ENCODE measurements at places on chromosomes 2 and 18.
A peak's percentile ranks its signal among the peaks of the same experiment; 100 is the strongest.

DNA sequence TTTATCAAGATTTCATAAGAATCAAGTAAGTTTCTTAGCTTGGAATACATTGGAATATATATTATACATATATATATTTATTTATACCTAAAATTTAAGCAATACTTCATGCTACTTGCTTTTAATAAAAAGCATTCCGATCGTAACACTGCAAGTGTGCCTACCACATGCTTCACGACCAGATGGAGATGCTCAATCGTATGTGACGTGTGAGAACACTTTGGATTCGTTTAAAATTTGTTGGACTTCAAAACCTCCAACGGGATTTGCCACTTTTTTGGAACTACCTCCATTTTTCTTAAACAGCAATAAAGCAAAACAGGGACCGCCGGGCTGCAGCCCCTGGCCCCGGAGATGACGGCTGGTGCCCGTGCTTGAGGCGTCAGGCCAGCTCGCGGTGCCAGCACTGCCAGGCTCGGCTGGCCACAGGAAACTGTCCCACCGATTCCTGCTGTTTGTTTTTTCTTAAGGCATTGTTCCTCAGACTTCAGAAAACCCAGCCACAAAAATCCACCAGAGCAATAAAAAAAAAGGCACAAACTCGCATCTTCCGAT lies 204.1 kb downstream of the TWIST2 start:
- DNase-seq: no peak

- DNase-seq: peak; percentile 18
These were observed 50.4 kb downstream of the ZC3H8 start for GRCh38 chr2:112204411-112204810.

DNA sequence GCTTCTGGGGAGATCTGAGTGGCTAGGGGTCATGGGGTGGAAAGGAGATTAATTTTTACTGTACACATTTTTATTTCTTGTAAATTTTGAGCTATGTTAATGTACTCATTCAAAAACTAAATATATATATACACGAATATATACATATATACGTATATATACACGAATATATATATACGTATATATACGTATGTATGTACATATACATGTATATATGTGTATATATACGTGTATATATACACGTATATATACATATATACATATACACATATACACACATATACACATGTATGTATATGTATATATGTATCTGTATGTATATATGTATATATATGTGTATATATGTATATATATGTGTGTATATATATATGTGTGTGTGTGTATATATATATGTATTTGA lies 3.0 kb upstream of the FHL2 start:
- no peak for DNase-seq

GRCh38 chr18:26453386-26453901 lies 94.9 kb downstream of the KCTD1 start:
- DNase-seq: no peak

GRCh38 chr18:75290737-75291358 lies 80.3 kb downstream of the TSHZ1 start:
- DNase-seq: no peak

DNA sequence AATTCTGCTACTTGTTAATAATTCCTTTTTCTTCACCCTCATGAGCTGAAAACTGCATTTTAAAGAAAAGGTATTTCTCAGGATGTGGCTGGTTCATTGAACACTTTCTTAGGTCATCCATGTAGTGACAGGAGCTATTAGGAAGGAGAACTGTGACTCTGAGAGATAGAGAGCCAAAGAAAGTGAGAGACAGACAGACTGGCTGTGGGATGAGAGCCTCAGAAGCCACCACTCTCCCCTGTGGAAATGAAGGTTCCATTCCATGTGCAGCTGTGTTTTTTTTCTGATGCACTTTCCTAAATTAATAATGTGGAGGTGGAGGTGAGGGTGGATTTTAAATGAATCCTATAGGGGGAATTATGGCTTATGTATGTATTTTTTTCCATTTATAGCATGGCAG lies 113.3 kb downstream of the FAM210A start:
- DNase-seq: no peak

- no peak for DNase-seq
These were observed 352.0 kb downstream of the THSD7B start for GRCh38 chr2:137117385-137117784.

- DNase-seq: no peak
These were observed 26.0 kb downstream of the MAP3K20 start for GRCh38 chr2:173101687-173102086.

GRCh38 chr2:113905886-113906285 lies 16.0 kb downstream of the ACTR3 start:
- DNase-seq: no peak

DNA sequence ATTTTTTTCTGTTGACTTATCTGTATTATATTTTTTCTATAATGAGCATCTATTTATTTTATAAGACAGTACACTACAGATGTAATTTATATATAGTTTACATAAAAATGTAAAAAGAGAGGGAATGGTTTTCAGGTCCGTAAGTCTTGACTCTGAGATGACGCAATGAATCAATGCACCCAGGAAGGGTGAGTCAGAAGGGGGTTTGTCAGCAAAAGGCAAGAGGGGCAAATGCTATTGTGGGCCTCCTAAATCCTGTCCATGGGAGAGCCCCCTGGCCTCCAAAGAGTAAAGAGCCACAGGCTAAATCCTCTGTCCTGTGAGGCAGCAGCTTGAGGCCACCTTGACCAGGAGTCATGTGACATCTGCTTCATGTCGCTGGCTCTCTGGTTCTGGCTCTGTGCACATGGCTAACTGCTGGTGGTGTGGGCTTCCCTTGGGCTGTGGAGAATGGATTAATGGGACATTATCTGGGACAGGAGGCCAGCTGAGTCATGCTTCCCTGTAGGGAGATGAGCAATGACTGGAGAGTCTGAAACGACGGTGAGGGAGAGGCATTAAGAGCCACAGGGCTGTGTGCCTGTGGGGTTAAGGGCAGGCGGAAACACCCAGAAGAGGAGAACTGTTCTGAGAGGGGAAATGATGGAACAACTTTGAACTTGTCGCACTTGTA lies 22.8 kb upstream of the ASB18 start:
- no peak for DNase-seq

- DNase-seq: no peak
These were observed 79.8 kb upstream of the CYRIA start for GRCh38 chr2:16745466-16745865.

DNA sequence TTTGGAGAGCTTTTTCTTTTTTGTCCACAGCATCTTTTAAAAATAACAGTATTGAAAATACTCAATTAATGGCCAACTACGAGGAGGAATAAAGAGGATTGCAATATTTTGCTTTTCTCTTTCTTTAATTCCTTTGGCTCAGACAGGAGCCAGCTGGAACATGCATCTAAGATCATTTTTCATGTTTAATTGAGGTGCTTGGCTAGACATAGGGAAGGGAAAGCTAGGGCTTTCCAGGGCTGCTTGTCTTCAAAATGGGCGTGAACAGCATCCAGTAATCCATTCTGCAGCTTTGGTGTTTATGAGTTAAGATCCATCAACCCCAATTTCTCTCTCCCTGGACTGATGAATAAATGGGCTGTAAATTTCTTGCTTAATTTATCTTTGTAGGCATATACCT lies 323.0 kb downstream of the PTPRM start:
- no peak for DNase-seq

GRCh38 chr18:13455960-13456481 lies 237.5 kb downstream of the LDLRAD4 start:
- no peak for DNase-seq

GRCh38 chr2:192128655-192129054 lies 66.1 kb downstream of the TMEFF2 start:
- no peak for DNase-seq

DNA sequence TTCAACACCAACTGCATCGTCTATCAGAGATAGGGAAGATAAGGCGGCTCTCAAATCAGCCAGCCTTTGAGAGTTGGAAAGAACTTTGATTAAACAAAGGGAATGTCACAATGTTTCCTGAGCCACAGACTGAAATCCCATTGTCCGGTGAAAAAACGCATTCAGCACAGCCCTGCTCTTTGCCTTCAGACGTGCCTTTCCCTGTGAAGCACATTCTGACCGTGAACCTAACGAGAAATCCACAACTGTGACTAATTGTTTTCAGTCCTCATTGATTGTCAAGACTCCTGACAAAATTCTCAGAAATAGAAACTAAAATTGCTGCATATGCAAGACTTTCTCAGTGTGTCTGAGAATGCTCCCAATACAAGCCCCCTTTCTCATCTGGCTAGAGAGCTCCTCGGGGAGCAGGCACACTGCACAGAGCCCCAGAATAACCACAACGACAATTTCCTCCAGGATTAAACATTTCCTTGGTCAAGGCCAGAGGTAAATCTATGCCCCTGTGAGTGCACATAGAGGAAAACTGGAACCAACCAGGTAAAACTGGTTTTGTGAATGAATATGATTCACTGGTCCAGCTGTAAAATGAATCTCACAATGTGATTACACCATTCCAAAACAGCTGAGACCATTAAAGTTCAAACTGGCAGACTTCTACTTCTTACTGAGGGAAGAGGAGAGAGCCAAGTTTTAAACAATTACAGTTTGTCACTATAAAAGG lies 561.9 kb upstream of the ID2 start:
- no peak for DNase-seq

- DNase-seq: no peak
These were observed 80.1 kb upstream of the MAP3K20 start for GRCh38 chr2:172995323-172996244.

- DNase-seq: no peak
These were observed 72.5 kb downstream of the ACOXL start for GRCh38 chr2:110804915-110805314.

DNA sequence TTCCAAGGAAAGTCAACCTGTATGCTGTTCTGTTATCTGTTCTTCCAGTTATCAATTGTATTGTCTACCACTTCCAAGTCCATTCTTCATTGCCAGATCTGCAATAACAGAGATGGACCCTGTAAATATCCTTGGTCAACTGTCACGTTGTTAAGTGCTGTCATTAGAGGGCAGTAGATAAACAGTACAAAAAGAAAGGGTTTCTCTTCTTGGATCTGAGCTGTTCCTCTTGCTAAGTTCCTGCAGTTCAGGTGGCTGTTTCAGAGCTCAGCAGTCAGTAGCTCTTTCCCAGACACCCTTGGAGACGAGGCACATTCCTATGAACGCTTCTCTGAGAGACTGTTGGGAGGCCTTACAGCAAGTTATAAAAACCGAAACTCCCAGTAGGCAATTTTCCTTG lies 957.1 kb upstream of the CHAC2 start:
- no peak for DNase-seq

- DNase-seq: no peak
These were observed 34.9 kb downstream of the PLCL1 start for GRCh38 chr2:197839327-197839726.

DNA sequence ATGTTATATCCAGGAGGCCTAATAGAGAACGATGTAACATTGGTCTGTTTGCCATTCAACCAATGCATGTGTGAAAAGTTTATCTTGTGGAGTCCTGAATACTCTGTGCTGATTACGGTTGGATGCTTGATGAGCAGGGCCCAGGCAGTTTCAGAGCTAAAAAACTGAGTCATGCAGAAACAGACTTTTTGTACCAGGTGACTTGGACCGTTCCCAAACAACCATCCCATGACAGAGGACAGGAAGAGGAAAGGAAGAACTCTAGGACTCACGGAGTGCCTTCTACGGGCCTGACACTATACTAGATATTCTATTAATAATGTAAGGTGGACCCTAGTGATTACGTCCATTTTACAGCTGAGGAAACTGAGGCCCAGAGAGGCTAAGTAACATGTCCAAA lies 142.1 kb downstream of the ARHGAP28 start:
- no peak for DNase-seq

GRCh38 chr2:154762638-154763037 lies 64.1 kb downstream of the KCNJ3 start:
- no peak for DNase-seq

GRCh38 chr18:57050310-57050949 lies 96.5 kb upstream of the BOD1L2 start:
- no peak for DNase-seq

- no peak for DNase-seq
These were observed 494 bp downstream of the HNRNPLL start for GRCh38 chr2:38602136-38602731.

All from DMS 273 treated with DMSO at 0.1 percent for 48 hours (cell line).